ENCODE measurements at places on chromosomes 7 and 10.

- DNase-seq, result no peak
Measured at GRCh38 chr7:27189295-27189996, 4.4 kb upstream of the HOXA11 start.

DNA sequence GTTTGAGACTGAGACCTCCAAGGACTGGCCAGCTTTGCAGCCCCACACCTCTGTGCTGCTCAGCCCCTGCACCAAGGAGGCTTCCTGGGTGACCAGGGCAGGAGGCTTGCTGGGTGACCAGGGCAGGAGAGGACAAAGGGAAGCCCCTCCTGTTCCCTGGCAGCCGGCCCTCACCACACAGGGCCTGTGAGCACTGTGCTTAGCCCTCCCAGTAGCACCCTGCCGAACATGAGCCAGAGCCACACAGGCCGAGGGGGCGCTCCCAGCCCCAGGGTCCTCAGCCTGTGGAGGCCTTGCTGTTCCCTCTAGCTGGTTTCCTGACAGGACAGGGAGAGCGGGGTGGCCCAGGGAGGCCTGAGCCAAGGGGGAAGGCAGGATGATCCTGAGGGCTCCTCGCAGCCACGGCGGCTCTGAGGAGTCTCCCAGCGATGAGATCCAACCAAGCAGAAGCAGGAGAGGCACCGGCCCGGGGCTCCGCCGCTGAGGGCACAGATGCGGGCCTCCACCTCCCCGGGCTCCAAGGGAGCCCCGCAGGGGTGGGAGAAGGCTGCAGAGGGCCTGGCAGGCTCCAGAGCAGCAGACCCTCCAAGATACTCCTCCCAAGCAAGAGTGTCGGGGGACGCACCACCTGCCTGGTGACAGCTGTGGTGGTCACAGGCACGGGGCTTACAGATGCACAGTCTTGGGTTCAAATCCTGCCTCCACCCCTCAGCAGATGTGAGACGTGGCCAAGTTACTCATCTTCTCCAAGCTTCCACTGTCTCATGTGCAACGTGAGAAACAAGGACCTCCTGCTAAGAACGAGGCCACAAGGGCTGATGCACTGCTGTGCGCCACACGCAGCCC lies 22.5 kb downstream of the WDR86 start:
- DNase-seq, result no peak

- DNase-seq, result no peak
Measured at GRCh38 chr10:49647554-49647953, 31.9 kb upstream of the C10orf53 start.

DNA sequence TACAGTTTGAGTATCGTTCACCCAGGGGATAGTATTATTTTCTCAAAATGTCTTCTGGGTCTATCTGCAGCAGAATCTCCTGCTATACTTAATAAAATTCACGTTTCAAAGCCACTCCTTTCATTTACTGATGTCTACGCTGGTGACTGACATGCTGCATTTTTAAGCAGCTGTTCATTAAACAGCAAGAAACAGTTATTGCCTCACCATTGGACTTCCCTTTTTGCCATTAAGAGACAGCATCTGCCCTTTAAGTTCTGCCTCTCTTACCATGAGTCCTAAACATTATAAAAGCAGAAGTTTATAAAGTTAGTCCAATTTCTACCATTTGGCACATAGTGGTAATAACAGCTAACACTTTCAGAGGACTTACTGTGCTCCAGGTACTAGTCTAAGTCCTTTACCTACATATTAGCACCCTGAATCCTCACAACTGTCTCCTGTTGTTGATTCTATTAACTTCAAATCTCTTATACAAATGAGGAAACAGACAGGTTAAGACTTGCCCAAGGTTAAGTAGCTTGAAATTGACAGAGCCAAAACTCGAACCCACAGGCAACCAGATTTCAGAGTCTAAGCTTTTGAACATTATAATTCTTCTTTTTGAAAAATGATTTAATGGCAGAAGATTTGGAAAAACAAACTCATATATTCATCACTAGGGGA lies 169.5 kb downstream of the SNX13 start:
- peak; percentile 69 for DNase-seq

DNA sequence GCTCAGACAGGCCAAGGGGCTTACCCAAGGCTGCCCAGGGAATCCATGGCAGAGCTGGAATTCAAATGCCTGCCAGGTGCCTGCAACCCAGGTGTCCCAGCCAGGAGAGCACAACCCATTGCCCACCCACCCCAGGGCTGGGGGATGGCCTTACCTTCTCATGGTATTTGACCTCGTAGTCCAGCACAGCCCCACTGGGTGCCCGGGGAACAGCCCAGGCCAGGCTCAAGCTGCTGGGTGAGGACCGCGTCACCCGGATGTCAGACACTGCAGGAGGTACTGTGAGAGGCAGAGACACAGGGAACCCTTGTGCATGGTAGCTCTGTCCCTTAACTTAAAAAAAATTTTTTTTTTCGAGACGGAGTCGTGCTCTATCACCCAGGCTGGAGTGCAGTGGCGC lies 9.0 kb downstream of the EPHB4 start:
- no peak for DNase-seq

DNA sequence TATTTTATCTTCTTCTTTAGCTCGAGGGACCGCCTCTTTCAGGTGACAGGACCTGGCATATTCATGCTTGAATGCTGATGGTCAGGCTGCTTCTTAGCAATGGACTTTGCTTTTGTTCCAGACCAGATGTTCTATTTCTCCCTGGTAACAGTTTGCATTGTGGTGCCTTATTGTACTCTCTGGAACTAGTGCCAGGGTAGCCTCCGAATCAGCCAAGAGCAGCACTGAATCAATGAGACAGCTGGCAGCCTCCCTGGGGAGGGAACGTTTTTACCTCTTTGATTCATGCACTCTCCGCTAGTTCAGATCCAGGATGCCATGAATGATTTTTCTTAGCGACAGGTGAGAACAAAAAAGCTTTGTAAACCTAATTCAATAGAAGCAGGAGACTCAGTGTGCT lies 54.1 kb upstream of the NXPH1 start:
- DNase-seq, result no peak

DNA sequence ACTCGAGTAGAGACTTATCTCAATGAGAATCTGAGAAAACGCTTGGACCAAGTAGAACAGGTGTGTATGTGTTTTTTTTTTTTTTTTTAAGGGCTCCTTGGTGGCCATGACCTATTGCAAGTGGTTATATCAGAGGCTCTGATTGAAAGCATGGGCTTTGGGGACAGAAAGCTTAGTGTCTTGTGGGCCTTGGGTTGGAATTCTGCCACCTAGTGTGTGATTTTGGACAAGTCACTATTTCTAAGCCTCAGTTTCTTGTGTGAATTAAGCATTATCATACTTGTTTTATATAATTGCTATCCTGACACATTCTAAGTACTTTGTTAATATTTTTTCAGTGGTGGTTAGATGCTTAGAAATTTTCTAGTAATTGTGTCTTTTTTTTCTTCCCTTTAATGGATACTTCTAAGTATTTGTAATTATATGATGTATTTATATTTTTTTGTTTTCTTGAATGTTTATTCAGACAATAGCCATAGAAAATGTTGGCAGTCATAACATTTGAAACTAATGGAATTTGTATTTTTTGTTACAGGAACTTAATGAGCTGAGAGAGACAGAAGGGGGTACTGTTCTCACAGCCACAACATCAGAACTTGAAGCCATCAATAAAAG lies 33.1 kb downstream of the SMC3 start:
- DNase-seq, result peak; percentile 49

GRCh38 chr10:34821587-34822585 lies 6.8 kb upstream of the PARD3 start:
- DNase-seq, result no peak

GRCh38 chr10:62177111-62177510 lies 91.5 kb downstream of the RTKN2 start:
- DNase-seq, result no peak

DNA sequence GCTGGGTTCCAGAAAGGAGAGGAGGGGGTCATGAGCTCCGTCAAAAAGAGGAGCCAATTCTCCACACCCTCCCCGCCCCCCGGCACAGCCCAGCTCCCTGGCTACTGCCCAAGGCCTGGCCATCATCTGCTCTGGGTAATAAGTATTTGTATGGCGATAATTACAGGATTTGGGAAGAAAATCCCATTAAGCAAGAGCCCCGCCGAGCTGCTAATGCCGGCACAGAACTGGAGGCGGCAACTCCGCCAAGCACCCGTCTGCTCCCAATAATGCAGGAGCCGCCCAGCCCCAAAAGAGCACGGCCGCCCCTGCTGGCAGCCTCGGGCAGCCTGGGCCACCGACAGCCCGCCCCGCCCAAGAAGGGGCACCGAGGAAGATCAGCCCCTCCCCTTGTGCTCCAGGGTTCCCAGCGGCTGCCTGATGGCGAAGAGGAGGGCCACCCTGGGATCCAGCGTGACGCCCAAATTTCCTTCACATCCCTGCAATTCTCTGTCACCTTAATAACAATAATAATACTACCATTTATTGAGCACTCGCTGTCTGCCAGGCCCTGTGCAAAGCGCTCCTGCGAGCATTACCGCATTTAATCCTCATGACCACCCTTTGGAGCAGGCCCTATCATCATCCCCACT lies 5.9 kb downstream of the SLIT1 start:
- no peak for DNase-seq

GRCh38 chr7:122225874-122226273 lies 78.7 kb downstream of the FEZF1 start:
- no peak for DNase-seq

GRCh38 chr7:44293561-44294324 lies 31.7 kb downstream of the CAMK2B start:
- no peak for DNase-seq

GRCh38 chr10:396535-397220 lies 261.4 kb downstream of the ZMYND11 start:
- no peak for DNase-seq

DNA sequence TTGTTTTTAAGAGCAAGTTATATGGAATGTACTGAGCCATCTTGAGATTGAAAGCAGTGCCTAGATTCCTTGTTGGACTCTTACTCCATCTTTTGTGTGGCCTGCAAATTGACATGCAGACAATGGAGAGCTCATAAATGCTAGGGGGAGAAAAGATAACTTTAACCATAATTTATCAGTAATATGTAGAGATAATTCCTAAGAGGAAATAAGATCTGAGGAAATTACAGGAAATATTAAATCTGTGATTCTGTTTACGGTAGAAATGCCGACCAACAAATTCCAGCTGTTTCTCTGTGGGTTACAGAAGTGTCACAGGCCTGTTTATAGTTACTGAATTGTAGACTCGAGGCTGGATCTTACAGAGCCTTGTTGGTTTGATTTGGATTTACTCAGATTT lies 348.0 kb downstream of the SUGCT start:
- no peak for DNase-seq

DNA sequence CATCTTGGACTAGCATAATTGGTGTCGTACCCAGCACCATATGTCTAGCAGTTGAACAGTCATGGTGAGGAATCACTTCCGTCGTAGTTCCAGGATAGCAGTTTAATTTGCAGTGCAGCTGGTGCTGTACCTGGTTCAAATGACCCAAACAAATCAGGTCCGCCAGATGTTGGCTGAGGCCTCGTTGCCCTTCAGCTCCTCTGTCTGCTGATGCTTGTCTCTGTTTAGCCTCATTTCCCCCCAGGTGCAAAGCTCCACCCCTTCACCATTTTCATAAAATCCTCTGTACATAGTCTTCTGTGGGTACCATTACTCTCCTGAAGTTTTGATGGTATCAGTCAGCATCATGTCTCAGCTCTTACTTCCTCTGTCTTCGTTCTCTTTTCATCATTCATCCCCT lies 35.1 kb downstream of the UMAD1 start:
- DNase-seq, result no peak

GRCh38 chr10:24791084-24791726 lies 67.5 kb upstream of the ARHGAP21 start:
- DNase-seq, result no peak

DNA sequence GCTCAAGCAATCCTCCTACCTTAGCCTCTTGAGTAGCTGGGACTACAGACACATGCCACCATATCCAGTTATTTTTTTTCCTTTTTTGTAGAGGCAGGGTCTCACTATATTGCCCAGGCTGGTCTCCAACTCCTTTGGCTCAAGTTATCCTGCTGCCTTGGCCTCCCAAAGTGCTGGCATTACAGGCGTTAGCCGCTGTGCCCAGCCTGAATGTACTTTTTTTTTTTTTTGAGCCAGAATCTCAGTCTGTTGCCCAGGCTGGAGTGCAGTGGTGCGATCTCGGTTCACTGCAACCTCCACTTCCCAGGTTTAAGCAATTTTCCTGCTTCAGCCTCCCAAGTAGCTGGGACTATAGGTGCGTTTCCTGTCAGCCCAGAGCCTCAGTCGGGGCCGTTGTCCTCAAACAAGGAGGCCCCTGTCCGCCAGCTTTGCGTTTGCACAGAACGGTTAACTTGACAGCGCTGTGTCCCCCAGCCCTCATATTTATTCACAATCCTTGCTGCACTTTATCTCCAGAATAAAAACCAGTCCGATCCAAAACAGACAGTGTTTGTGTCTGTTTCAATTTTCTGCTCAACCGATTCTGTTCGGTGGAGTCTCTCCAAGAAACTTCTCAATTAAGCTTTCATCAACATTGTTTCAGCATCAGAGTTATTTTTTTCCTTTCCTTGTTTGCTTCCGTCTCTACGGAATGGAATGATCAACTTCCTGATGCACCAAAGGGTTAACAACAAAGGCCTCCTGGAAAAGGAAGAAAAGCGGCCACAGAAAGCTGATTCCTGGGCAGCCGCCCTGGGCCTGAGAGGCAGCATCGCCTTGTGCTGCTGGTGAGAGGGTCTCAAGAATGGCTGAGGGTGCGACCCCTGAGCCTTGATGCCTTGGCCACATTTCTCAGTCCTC lies 64.5 kb downstream of the PDIA4 start:
- DNase-seq, result no peak

DNA sequence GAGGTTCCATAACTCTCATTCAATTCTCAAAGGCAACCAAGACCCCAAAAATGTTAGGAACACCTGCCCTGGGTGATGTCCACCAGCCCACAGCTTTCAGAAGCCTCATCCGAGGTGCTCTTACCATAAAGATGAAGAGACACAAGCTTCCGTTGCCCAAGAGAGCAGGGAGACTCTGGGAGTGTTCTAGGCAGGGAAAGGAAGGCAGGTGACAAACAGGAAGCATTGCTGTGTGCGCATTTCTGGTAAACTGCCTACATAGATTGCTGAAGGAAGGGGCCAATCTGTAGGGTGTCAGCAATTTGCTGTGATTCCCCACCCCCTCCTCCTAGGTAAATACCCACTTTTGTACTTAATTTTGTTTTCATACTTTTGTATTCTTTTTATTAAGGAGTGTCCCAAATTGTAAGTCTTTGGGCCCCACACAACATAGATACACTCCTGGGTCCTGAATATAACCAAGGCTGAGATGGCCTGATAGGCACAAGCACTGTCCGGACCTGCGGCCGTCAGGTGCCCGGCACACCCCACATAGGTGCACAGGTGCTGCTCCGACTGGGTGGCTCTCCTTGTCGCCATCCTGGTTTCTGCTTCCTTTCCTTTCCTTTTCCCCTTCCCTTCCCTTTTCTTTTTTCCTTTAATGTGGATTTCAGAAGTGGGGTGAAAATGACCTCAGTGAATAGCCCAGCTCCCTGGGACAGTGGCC lies 51.4 kb upstream of the SMNDC1 start:
- DNase-seq, result no peak

DNA sequence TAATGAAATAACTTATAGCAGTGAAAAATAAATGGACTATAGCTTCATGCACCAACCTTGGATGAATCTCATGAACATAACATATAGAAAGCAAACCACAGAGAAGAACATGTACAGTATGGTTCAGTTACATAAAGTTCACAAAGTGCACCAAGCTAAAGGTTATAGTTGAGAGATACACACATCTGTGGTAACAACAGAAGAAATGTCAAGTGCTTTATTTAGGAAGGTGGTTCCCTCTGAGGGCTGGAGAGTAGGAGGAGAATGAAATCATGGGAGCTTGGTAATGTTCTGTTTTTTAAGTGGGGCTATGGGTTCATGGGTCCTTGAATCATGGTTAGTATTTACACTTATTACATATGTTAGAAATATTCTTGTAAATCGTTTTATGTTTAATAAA lies 323.3 kb downstream of the PHTF2 start:
- DNase-seq, result no peak

- DNase-seq, result no peak
Measured at GRCh38 chr7:139906879-139907278, 77.8 kb downstream of the TBXAS1 start.

Measured in HL-60 (cell line).